Stimulated activated CD4-positive, alpha-beta T cell treated with anti-CD3 and anti-CD28 coated beads, Interleukin-4, amount 100 ng/mL, for 4 hours (primary cell): ENCODE measurements at places on chromosomes 6 and 20.

- peak; percentile 13 for DNase-seq
Observed at GRCh38 chr6:158938811-158939254, 61.2 kb downstream of the RSPH3 start.

DNA sequence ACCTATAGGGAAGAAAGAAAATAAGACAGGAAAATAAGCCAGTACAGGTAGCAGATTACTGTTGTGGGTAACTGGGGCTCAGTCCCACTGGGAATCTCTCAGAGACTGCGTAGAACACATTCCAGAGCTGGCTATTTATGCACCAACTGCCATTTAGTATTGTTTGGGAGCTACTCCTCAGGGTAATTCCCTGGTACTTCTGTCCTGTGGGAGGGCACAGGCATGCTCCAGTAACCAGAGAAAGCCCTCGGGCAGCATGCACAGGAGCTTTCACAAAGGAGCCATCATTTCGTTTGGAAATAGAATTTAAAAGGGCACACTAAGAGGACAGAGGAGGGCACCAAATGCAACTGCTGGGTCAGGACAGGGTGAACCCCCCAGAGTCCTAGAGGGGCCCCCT lies 148.0 kb upstream of the LRFN2 start:
- DNase-seq: no peak

DNA sequence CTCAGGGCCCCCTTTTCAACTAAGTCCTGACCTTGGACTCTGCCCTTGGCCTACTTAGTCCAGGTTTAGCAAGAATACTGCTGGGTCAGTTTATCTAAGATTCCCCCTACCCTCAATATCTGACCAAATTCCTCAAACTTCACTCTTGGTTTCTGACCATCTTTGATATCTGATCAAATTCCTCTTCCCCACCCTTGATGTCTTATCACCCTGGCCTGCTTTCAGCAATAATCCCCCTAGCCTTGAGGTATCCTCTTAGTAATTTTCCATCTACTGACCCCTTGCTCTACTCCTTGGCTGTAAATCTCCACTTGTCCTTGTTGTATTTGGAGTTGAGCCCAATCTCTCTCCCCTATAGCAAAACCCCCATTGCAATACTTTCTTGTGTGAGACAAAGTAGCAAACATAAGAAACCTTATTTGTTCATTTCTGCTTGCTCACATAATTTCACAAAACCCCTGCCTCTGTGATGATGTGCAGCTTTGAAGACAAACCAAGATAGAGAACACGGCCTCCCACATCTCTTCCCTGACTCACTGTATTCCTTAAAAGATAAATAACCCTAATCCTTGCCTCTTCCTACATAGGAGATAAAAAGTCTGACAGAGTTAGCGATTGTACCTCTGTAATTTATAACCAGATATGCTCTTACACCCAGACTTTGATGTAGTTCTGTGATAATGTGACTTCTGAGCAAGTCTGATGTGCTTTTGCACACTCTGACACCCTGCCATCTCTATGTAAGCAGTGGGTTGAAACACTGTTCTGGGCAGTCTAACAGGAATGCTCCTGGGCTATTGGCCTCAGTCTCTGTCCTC lies 13.8 kb upstream of the IYD start:
- DNase-seq: no peak

GRCh38 chr6:34855463-34855862 lies 32.4 kb downstream of the TAF11 start:
- DNase-seq: no peak

GRCh38 chr6:84553527-84553926 lies 210.9 kb downstream of the TBX18 start:
- DNase-seq: no peak

DNA sequence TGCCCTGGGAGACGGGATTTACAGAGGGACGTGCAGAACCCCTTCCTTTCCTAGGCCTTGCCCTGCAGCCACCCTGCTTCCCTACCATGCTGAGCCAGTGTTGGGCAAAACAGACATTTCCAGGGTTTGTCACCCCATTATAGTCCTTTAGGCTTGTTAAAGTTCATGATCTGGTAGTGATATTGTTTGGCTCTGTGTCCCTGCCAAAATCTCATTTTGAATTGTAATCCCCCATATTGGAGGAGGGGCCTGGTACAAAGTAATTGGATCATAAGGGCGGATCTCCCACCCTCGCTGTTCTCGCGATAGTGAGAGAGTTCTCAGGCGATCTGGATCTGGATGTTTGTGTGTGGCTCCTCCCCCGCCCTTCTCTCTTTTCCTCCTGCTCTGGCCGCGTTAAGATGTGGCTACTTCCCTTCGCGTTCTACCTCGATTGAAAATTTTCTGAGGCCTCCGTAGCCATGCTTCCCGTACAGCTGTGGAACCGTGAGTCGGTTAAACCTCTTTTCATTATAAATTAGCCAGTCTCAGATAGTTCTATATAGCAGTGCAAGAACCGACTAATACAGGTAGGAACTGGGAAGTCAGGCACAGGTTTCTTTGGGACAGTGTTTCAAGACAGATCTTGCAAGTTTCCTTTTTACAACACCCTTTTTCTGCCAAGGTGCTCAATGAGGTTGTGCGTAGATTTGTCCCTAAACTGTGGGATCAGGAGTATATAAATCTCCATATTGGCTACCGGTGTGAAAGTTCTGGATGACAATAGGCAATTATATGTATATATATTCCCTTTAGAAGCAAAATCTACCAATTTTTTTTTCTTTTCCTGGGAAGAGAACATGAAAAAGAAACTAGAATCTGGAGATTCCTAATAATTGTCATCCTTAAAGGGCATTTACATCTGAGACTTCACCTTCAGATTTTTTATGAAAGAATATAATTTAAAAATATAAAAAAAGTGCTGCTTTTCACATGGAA lies 152.1 kb downstream of the SAMD5 start:
- no peak for DNase-seq

- DNase-seq: no peak
Observed at GRCh38 chr20:14331646-14332045, 5.8 kb downstream of the FLRT3 start.

- no peak for DNase-seq
Observed at GRCh38 chr20:46204594-46205186, 86.6 kb downstream of the CD40 start.

DNA sequence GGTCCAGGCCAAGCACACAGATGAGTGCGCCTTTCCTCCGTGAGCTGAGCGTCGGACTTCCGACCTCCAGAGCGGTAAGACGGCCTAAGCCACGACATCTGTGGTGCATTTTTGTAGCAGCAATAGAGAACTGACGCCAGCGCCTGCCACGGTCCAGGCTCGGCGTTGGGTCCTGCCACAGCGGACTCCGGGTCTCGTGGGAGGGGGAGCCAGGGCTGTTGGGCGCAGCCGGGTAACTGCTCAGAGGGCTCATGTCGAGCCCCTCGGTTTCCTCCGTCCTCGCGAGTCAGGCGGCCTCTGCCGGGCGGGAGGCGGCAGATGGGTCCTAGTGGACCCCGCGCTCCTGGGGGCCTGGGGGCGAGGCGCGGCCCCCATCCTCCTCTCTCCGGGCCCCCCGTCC lies 216.1 kb downstream of the QKI start:
- no peak for DNase-seq
